ENCODE measurements at places on chromosomes 4 and X.

GRCh38 chrX:19440713-19441112 lies 74.6 kb downstream of the MAP3K15 start:
- peak; percentile 81 for DNase-seq

DNA sequence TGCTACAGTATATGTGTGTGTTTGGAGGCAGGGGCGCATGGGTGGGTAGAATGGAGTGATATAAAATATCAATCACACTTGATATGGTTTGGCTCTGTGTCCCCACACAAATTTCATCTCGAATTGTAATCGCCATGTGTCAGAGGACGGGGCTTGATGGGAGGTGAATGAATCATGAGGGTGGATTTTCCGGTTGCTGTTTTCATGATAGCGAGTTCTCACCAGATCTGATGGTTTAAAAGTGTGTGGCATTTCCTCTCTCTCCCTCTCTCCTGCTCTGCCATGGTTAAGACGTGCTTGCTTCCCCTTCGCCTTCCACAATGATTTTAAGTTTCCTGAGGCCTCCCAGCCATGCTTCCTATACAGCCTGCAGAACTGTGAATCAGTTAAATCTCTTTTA lies 14.8 kb downstream of the SOWAHB start:
- DNase-seq, result peak; percentile 88

DNA sequence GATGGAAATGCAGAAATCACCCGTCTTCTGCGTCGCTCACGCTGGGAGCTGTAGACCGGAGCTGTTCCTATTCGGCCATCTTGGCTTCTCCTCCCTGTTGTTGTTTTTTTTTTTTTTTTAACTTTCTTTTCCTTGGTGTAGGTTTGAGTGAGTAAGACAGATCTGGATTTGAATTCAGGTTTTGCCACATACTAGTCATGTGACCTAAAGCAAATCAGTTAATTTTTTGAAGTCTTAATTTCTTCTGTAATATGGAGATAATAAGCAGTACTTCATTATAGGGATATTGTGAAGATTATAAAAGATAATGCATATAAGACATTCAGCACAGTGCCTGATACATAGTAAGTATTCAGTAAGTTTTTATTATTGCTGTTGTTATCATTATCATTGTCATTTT lies 41.5 kb upstream of the BRS3 start:
- DNase-seq, result no peak

DNA sequence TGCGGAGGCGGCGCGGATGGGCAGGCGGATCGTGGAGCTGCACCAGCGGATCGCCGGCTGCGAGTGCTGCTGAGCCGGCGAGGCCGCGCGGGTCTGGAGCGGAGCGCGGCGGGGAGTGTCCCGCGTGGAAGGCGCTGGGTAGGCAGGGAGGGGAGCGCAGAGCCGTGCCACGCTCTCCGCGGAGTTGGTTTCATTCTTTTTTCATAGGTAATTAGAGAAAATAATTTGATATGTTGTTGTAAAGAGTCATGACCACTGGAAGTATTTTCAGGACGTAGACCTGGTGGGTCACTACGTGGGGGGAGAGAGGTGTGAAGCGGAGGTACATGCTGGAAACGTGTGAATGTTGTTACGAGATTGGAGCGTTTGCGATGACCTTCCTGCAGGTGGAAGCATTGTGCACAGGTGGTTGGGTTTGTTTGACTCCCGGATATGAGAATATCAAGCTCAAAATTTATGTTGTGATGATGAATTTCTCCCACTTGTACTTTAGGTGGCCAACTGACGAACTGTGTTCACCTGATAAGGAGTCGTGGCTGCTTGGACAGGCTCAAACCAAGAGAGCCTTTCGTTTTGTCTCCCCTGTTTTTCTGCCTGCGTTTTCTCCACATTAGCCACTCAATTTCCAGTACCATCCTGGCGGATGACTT lies 19.1 kb upstream of the S100P start:
- peak; percentile 54 for DNase-seq

GRCh38 chr4:74456849-74457395 lies 12.0 kb downstream of the AREG start:
- no peak for DNase-seq

DNA sequence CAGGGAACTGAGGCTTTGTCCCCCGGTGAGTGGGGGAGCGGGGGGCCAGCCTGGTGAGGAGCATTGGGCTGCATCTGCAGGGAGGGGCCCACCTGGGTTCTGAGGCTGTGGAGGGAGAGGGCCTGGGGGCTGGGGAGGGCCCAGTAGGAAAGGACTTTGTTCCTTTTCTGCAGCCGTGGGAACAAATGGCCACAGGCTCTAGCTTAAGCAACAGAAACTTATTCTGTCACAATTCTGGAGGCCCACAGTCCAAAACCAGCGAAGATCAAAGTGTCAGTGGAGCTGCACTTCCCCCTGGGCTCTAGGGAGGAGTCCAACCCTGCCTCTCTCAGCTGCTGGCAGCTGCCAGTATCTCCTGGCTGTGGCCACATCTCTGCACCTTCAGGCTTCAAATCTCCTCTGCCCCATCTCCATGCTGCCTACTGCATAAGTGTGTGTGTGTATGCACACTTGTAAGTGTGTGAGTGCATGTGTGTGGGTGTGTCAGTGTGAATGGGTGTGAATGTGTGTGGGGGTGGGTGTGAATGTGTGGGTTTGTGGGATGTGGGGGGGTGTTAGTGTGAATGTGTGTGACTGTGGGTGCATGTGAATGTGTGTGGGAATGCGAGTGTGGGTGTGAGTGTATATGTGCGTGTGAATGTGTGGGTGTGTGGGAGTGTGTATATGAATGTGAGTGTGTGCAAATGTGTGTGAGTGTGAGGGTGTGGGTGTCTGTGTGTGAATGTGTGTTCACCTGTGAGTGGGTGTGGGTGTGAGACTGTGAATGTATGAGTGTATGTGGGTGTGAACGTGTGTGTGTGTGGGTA lies 204.5 kb upstream of the PSAPL1 start:
- DNase-seq, result no peak

DNA sequence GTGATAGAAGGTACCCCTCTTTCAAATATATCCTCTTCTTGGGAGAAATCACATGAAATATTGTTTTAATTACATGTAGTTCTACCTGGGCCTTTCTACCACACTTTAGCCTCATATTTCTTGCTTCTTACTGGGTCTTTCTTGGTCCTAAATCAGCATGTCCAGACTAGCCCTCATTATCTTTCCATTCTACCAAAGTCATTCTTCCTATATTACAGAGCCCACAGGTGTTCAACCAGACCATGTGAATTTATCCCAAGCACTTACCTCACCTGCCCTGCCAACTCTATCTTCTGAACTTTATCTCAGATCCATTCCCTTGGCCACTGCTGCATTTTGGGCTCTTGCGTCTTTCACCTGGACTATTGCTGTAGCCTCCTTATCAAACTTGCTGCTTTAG lies 11.8 kb upstream of the SOWAHB start:
- no peak for DNase-seq

GRCh38 chrX:40617566-40617965 lies 5.7 kb upstream of the MPC1L start:
- no peak for DNase-seq

DNA sequence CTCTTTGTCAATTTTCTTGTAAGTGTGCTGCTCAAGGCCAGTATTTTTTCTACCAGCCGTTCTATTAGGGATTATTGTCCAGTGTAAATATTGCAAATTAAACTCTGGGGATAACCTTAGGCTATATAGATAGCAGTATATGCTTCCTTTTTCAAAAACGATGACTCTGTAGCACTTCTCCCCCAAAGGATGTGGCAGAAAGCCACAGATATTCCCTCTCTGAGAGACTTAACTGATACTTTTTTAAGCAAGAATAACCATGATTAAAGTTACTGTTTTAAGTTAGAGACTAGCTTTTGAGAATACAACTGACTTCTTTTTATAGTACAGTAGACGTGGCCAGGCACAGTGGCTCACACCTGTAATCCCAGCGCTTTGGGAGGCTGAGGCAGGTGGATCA lies 130.0 kb downstream of the FHIP1A start:
- no peak for DNase-seq

- DNase-seq, result no peak
Measured at GRCh38 chr4:13627178-13627605, 333 bp downstream of the BOD1L1 start.

DNA sequence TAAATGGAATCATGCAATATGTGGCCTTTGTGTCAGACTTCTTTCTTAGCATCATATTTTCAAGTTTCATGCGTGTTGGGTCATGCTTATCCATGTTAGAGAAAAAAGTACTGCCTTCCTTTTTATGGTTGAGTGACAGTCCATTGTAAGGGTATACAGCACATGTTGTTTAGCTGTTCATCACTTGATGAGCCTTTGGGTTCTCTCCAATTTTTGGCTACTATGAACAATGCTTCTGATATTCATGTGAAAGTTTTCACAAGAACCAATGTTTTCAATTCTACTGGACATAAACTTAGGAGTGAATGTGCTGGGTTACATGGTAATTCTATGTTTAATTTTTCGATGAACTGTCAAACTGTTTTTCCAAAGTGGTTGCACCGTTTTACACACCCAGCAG lies 28.1 kb upstream of the LNX1 start:
- no peak for DNase-seq

- peak; percentile 2 for DNase-seq
Measured at GRCh38 chrX:130829526-130830515, 73.2 kb downstream of the ENOX2 start.

- DNase-seq, result no peak
Measured at GRCh38 chr4:17780501-17781299, 721 bp downstream of the FAM184B start.

DNA sequence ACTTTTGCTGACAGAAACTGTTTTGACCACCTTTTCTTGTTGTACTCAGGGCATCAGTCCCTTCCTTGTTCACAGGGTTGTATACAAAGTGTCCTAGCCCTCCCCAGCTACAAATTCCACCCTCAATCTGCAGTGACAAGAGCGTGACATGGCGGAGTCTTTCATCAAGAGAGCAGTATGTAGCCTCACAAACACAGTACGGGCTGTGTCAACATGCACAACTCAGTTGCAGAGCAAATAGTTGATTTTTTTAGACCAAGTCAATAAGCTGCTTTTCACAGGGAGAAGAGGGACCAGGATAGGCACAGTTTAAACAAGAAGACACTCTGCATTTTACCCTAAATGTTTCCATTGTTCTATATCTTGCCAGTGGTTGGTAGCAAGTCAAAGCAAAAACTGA lies 8.6 kb upstream of the HS6ST2 start:
- DNase-seq, result no peak

DNA sequence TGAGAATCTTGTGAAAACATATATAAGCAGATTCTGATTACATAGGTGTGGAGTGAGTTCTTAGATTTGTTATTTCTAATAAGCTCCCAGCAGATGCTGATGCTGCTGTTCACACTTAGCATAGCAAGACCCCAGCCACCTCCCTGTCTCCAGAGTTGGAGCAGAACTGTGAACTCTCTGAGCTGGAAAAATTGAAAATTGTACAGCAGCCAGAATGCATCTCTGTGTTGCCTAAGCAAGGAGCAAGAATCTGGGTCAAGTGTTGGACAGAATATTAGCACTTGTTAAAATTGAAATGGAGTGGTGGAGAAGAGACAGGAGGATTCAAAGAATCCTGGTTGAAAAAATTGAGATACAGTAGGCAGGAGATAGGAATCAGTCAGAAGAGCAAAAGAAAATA lies 146.6 kb upstream of the FAM47C start:
- no peak for DNase-seq

DNA sequence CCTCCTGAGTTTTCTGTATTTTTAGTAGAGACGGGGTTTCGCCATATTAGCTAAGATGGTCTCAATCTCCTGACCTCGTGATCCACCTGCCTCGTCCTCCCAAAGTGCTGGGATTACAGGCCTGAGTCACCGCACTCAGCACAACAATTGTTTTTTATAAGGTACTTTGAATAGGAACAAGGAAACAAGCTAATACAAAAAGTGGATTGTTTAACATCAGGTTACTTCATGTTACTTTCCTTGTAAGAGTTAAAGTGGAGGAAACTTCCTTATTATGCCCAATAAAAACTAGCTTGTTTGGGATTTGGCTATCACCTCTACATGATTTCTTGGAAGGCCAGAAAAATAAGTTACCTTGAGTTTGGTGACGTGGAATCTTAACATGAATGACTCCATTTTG lies 698.7 kb downstream of the CCSER1 start:
- no peak for DNase-seq

GRCh38 chr4:108029731-108030130 lies 40.0 kb downstream of the HADH start:
- peak; percentile 34 for DNase-seq

DNA sequence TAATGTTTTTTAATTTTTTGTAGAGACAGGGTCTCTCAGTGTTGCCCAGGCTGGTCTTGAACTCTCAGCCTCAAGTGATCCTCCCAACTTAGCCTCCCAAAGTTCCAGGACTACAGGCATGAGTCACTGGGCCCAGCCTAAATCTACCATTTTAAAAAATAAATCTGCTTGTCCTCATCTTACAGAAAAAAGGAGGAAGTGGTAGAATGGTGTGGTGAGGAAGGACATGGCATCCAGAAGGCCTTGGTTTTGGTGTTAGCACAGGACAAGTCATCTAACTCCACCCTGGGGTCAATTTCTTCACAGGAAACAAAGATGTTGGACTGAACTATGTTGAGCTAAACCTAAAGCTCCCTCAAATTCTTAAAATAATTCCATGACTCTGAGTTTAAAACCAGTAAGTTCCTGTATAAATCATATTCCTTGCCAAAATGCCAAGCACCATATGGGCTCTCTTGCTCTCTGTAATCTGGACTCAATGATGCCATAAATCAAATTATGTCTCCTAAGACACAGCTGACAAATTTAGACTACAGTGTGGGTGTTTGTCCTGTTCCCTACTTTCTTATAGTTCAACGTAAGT lies 253.9 kb upstream of the NOCT start:
- DNase-seq, result no peak

DNA sequence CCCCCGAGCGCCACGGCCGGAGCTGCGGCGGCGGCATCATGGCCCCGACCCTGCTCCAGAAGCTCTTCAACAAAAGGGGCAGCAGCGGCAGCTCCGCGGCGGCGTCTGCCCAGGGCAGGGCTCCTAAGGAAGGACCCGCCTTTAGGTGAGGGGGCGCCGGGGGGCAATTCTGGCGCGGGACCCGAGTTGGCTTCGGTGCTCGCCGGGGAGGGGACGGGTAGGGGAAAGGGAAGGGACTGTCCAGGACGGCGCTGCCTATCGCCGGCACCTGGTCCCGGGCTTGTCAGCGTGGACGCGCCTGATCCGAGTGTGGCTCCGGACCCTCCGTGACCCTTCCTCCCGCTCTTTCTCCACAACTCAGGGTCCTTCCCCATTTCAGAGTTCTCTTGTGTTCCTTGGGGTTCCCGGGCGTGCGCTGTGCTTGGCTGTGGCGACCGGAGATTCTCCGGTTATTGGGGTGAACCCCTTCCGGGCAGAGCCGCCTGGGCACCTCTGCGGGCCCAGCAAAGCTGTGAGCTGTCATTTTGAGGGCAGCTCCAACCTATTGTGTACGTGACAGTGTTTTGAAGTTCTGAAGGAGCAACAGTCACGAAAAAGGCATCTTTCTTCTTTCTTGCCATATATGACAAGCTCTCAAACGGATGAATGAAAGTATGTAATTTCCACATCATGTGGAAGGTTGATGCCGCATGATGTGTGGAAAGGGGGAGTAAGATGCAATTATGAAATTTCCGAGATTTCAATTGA lies 522 bp downstream of the FNIP2 start:
- DNase-seq, result peak; percentile 41

GRCh38 chr4:116328261-116328860 lies 757.0 kb downstream of the TRAM1L1 start:
- DNase-seq, result no peak

GRCh38 chr4:46417848-46418247 lies 27.9 kb upstream of the GABRA2 start:
- no peak for DNase-seq

- peak; percentile 77 for DNase-seq
Measured at GRCh38 chr4:78644744-78645330, 93.3 kb downstream of the ANXA3 start.

GRCh38 chrX:123962006-123962467 lies 531 bp downstream of the STAG2 start:
- DNase-seq, result no peak

- no peak for DNase-seq
Measured at GRCh38 chr4:41745292-41746024, 3.1 kb downstream of the PHOX2B start.
